ENCODE measurements at places on chromosomes 16 and 17.

- DNase-seq = no peak
Observed at GRCh38 chr16:27315333-27316037, 1.7 kb downstream of the IL4R start.

DNA sequence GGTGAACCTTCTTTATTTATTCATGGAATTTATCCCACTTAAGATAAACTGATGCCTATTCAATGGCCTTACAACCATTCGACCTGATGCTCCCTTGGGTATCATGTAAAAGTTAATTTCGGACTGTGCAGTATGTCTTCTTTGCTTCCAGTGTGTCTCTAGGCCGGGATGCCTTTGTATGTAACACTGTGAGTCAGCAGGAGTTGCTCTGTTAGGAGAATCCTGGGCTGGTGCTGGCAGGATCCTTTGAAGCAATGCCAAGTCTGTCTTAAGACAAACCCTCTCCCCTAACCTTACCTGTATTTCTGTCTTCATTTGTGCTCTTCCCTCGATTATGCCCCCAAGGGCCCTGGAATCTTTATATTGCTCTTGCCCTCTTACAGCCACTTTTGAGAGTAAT lies 37.9 kb upstream of the ABCA8 start:
- DNase-seq = no peak

DNA sequence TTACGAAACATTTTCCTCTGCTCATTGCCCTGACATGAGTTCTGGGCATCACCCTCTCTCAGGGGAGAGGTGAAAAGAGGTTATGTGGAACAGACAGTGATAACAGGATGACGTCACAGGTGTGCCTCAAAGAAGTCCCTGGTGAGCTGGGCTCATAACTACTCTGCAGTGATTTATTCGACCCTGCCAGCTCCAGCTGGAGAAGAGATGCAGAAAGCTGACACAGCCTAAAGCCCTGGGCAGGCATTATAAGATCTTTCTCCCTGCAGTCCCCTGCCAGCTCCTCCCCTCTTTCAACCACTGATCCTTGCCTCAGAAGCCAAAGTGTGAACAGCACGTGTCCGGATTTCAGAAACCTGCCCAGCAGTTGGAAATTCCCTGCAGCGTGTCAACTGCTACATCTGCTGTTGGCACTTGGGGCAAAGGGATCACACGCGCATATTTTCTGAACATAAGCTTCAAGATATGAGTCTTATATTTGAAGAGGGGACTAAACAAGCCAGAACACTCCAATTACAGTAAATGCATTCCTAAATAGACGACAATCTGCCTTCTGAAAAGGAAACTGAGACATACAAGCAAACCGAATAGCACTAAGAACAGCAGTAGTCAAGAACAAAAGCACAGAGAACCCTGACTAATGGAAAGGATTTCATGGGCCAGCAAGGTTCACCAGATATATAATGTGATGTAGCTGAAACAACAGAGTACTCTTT lies 80.5 kb downstream of the SMG6 start:
- no peak for DNase-seq

DNA sequence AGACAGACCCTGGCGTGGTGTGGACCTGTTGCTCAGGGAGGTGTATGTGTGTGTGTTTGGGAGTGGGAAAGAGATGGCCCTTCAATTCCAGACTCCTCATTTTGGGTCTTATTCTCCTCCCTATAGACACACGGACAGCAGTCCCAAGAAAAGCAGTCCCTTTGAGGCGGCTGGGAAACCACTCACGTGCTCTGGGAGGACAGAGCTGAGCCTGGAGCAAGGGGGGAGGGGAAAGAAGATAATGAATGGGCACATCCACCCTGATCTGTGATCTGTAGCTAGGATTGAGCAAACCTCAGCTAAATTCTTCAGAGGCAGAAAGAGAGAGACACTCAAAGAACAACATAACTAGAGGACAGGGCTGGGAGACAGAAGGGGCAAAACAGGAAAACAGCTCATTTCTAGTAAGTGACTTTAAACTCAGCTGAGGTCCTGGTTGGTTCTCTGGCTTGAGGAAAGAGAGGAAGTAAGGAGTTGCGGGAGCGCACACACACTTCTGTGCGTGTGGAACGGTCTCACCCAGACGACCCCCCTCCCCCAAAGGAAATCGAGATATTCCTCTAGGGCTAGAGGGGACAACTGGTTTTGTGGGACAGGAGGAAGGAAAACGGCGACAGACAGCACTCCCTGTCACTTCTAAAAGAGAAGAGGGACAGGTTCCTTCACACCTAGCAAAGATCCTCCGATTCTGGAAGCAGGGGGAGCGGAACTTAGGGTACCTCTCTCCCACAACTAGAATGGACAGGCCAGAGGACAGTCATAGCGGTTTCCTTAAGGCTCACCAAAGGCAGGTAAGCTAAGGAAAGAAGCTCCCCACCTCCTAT lies 658 bp downstream of the RAB5C start:
- no peak for DNase-seq

- no peak for DNase-seq
Observed at GRCh38 chr17:6578491-6578890, 22.1 kb upstream of the PITPNM3 start.

DNA sequence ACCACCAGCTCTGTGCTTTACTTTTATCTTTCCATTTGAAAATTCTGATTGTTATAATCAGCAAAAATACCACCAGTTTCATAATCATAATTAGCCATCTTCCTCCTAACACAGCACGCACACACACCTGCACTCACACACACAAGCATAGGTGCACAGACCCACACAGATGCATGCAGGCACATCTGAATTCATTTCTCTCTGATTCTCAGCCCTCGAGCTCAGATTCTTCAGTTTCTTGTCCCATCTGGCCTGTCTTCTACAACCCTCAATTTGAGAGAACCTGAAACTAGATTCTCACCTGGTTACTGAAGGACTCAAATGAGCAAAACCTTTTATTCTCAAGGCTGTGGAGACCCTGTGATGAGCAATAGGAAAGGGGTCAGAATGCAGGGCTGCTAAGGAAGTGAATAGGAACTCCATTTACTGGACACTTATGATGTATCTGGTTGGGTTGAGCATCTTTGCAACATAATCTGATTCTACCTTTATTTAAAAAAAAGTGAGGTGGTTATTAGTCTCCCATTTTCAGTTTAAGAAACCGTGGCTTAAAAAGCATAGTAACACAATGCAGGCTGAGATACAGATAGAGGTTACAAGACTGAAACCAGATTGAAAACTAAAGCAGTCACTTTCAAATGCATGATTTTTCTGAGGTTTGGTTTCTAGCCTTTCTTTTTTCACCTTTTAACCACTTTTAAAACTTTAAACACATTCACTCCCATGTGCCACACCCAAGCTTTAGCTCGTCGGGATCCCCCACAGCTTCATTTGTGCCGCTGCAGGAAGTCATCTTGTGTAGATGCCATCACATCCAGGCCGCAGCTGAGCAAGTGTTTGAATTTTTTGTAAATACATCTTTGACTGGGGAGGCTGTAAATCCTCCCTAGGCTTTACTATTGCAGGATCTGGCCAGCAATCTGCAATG lies 9.4 kb downstream of the KRT33A start:
- DNase-seq = no peak

- no peak for DNase-seq
Observed at GRCh38 chr16:4179020-4179419, 62.8 kb upstream of the ADCY9 start.

DNA sequence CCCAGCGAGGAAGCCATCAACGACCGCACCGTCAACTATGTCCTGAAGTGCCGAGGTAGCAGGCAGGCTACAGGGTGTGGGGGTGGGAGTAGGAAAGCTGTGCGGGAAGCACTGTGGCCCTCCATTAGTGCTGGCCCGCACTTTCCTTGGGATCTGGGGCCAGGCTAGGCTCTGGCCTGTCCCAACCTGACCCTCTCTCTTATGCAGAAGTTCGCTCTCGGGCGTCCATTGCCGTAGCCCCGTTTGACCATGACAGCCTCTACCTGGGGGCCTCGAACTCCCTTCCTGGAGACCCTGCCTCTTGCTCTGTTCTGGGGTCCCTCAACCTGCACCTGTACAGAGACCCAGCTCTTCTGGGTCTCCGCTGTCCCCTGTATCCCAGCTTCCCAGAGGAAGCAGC lies 8.6 kb downstream of the PLEKHG4 start:
- no peak for DNase-seq

DNA sequence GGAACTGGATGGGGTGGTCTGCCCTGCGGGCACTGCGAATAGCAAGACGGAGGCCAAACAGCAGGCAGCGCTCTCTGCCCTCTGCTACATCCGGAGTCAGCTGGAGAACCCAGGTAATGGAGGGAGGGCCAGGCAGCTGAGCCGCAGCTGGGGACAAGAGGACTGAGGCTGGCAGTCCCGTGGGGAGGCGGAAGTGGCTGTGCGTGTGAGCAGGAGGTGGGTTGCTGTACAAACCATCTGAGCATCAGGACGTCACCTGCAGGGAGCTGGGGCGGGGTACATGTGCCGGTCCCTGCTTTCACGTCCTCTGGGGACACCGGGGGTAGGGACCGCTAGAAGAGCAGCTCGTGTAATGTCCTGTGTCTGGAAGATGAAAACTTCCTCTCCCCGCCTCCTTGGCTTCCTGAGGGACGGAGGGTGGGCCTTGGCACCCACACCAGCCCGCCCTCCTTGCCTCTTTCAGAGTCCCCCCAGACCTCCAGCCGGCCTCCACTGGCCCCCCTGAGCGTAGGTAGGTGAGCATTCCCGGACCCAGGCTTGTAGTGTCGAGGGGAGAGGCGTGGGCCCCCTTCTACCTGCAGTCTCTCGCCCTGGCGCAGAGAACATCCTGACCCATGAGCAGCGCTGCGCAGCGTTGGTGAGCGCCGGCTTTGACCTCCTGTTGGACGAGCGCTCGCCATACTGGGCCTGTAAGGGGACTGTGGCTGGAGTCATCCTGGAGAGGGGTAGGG lies 3.7 kb downstream of the ADAD2 start:
- no peak for DNase-seq

GRCh38 chr17:63973930-63974593 lies 1.3 kb upstream of the SCN4A start:
- DNase-seq = no peak

GRCh38 chr16:88754109-88754911 lies 30.7 kb downstream of the PIEZO1 start:
- no peak for DNase-seq

GRCh38 chr17:62119373-62119772 lies 54.3 kb upstream of the MED13 start:
- no peak for DNase-seq

- no peak for DNase-seq
Observed at GRCh38 chr16:11674818-11675560, 6.7 kb downstream of the SNN start.

DNA sequence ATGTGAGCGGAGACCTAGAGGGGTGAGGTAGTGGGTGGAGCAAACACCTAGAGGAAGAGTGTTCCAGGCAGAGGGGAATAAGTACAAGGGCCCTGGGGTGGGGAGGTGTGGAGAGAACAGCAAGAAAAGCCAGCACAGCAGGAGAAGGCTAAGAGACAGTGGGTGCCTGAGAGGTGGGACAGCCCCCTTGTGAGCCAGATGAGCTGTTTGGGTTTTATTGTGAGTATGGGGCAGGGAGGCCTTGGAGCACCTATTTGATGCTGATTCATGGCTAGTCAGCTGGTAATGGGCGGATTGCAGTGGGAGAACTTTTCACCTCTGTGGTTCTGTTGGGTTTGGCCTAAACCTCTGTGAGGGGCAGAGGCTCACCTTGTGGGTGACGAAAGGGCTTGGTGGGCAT lies 68.4 kb downstream of the ABCC1 start:
- no peak for DNase-seq

DNA sequence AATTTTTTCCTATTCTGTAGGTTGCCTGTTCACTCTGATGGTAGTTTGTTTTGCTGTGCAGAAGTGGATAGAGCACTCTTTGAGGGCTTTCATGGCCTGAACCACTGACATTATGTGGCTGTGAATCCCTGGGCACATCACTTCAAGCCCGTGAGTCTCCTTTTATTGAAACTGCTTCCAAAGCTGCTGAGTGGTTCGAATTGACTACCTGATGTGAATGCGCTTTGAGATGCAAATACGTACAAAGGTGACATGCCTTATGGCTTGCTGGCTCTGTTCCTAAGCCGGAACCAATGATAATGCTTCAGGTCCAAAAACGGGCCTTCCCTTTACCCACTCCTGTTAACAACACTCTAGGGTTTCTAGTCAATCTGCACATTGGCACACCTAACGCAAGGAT lies 34.3 kb downstream of the ASPA start:
- no peak for DNase-seq

DNA sequence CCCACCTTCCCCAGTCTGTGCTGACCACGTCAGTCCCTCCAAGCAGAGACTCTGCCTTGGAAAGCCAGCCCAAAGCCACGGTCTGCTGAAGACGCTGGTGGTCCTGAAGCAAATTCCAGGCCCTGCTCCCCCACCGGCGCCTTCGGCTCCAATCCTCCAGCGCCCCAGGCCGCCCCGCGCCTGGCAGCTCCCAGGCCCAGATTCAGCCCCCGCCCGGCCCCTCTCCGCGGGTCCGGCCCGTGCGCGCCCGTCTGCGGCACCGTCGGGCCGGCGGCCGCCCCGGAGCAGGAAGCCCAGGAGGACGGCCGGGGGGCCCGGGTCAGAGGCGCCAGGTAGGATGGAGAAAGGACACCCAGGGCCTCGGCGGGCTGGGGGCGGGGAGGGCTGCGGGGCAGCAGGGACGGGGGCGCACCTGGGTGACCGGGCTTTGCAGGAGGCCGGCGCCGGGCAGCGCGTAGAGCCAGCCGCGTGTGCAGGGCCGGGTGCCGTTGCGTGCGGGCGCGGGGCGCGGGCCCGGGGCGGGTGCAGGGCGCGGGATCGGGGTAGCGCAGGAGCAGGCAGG lies 594 bp upstream of the SLC22A31 start:
- peak; percentile 49 for DNase-seq

DNA sequence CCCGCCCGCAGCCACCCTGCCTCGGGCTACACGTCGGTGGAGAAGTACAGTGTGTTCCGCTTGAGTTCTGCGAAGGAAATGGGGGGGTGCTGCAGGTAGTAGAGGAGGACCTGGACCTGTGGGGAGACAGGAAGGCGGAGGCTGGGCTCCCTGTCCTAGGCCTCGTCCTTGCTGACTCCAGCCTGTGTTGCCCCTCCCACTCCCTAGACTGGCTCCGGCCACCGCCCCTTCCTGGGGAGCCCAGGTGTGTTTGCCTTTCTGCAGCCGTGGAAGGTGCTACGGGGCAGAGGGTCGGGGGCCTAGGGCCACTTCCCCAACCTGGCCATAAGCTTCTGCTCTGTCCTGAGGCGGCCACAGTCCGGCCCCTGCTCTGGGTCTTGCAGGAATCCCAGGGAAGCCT lies 9.1 kb downstream of the TIMM22 start:
- no peak for DNase-seq

DNA sequence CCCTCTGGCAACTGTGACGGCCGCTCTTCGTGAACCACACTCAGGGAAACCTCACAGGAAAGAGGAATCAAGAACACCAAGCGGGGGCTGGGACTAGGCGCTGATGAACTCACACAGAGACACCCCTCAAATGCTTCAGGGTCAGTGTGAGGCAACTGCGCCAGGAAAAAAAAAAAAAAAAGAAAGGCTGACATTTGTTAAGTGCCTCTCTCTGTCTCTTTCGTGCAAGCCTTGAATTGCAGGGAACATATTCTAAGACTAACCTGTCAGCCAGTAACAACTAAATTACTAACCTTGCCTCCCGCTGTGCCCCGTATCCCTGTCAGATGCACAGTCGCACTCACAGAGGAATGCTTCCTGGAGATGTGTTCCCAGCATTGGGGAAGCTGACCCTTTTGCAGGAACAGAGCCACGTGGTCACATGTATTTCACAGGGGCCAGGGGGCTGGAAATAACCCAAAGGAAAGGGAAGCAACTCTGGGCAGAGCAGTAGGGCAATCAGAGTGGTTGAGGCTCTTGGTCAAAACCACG lies 247.8 kb downstream of the XYLT1 start:
- DNase-seq = no peak
